Activated CD4-positive, alpha-beta T cell treated with anti-CD3 and anti-CD28 coated beads for 48 hours (primary cell): ENCODE measurements at places on chromosomes 16 and 17.
A peak's percentile ranks its signal among the peaks of the same experiment; 100 is the strongest.

DNA sequence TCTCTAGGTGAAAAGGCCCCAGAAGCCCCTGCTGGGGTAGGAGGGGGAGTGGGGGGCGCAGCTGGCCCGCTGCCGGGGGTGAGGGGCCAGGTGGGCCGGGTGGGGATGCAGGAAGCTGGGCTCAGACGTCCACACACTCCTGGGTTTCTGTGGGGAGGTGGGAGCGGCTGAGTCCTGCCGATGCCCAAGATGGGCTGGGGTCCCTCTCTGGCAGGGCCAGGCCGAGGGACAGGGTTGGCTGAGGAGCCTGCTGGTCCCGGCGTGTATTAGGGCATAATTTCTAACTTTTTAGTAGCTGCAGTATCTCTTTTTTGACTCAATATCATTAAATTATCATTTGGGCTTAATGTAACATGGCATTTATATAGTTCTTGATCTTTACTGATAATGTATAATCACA is 121.4 kb upstream of the CORO6 start:
- DNase-seq, result no peak

GRCh38 chr16:83912519-83913244 is 13.8 kb downstream of the MLYCD start:
- DNase-seq, result no peak

- DNase-seq, result peak; percentile 84
Measured at GRCh38 chr17:77374170-77374936, 233.6 kb downstream of the SEC14L1 start.

DNA sequence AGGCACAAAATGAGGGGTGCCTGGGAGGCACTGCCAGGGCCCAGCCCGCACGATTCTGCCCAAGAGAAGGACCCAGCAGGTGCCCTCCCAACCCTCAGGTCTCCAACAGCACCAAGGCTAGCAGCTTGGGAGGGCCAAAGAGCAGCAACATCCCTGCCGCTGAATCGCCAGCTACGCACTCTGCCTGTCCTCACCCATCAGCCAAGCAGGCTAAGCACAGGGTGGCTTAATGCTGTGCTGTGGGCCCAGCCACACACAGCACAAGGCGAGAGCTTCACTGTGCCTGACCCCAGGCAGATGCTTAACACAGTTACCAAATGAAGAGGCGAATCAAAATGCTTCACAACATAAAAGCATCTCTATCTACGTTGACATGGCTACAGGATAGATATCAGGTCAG is 10.6 kb upstream of the MRPL38 start:
- DNase-seq, result no peak

GRCh38 chr16:1413684-1414531 is 596 bp downstream of the UNKL start:
- peak; percentile 78 for DNase-seq

- no peak for DNase-seq
Measured at GRCh38 chr16:46793841-46794240, 37.1 kb downstream of the C16orf87 start.

DNA sequence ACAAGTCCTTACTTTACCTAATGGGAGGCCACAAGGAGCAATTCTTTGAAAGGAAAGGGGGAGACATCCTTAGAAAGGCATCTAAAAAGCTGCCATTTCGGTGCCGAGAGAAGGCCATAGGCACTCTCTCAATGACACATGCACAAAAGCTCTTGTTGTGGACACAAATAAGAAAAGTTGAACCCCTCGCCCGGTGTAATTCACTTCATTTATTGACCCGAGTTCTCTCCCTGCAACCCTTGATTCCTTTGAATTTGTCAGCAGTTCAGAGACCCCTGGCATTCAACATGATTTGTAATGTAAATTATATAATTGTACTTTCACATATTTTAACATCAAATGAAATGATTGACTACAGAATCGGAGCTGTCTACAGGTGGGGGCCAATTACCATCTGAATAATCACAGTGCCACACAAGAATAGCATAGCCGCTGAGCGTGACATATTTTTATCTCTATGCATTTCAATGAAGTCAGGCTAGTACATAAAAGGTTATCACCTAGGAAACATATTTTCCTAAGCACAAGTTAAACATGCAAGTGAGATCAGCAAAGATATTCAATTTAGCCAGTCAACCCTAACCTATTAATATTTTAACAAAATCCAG is 66.7 kb downstream of the IRX6 start:
- DNase-seq, result no peak

- peak; percentile 0 for DNase-seq
Measured at GRCh38 chr17:64008346-64008745, 10.2 kb downstream of the PRR29 start.

GRCh38 chr17:10053782-10054540 is 144.4 kb downstream of the GAS7 start:
- no peak for DNase-seq

- DNase-seq, result no peak
Measured at GRCh38 chr17:65987988-65988387, 203.9 kb downstream of the CEP112 start.

GRCh38 chr16:23739516-23739915 is 15.3 kb upstream of the CHP2 start:
- no peak for DNase-seq

DNA sequence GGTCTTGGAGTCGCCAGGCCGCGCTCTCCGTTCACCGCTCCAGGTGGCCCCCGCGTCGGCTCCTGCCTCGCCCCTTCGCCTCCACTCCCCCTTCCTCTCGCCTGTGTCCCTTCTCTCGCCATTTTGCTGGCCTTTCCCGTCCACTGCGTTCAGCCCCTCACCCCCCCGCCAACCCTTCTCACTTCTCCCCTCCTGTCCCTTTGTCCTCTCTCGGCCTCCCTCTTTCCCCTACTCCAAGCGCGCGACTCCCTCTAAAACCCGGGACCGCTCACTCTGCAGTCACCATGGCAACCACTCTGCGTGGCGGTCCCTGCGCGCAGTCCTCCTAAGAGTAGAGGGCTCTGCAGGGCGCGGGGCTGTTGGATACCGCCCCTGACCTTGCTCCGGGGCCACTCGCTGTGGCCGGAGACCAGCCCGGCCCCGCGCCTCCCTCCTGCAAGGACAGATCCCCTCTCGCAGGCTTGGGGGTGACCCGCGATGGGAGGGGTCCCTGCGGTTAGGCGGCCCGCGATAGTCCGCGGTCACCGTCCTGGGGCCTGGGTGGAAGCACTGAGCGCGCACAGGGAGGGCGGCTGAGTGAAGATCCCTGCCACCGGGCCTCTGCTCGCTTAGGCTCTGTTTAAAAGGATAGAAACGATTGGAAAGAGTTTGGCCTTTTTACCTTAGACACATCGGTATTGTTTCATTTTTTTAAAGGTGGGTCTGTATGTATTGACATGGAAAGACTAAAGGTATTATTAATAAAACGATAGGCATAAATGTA is 454 bp downstream of the CCDC40 start:
- peak; percentile 32 for DNase-seq

DNA sequence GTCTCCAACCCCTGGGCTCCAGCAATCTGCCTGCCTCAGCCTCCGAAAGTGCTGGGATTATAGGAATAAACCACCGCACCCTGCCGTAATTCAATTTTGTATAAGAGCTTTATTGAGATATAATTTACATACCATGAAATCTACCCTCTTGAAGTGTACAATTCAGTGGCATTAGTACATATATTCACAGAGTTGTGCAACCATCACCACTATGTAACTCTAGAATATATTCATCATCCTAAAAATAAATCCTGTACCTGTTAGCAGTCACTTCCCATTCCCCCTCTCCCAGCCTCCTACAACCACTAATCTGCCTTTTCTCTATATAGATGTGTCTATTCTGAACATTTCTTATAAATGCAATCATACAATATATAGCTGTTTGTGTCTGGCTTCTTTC is 26.1 kb downstream of the TOM1L2 start:
- DNase-seq, result no peak

- peak; percentile 13 for DNase-seq
Measured at GRCh38 chr17:72121164-72122009, 567 bp downstream of the SOX9 start.

GRCh38 chr16:28556914-28557320 is 3.2 kb downstream of the SGF29 start:
- no peak for DNase-seq

DNA sequence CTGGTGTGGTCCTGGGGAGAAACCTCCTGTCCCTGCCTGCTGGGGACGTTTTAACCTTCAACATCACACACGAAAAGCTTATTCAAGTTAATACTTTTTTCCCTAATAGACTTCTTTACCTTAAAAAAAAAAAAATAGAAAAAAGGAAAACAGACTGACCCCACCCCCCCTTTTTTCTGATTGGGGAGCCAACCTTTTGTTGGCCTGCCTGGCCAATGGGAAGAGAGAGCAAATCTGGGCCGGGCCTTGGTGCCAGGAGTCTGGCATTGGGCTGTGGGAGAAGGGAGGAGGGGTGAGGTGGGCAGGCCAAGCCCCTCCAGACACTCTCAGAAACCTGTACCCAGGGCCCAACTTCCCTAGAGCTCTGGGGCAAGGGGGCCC is 3.0 kb downstream of the CBX8 start:
- DNase-seq, result no peak

DNA sequence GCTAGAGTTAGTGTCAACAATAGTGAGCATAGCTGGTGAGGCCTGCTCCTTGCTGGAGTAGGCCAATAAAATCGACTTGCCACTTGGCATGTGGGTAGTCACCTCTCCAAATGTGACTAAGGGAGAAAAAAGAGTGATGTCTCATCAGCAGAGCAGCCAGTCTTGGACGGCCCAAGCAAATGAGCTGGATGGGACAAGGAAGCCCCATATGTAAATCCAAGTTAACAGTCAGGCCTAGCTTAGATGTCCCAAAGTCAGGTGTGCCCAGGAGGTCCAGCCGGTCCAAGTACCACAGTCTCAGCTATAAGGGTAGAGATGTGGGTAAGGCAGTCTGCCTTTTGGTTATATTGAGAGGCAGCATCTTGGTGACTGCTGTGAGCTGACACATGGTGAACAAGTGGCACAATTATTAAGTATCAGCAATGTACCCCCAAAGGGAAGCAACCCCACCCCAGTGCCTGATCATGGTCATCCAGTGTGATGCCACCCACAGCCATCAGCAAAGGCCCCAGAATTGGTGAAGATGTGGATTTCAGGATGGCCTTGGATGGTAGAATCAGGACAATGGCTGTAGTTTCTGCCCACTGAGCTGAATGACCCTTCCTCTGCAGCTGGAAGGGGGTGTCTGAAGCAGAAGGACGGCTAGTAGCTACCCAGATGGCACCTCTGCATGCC is 83.4 kb downstream of the TNFRSF13B start:
- no peak for DNase-seq

- no peak for DNase-seq
Measured at GRCh38 chr17:8001976-8002720, at the start of gene GUCY2D. GUCY2D (plus strand) TSS chr17:8002615; CDS start chr17:8003048, 433 bp downstream.

- no peak for DNase-seq
Measured at GRCh38 chr17:32859857-32860525, 16.9 kb downstream of the MYO1D start.

- no peak for DNase-seq
Measured at GRCh38 chr17:10309003-10309974, 63.5 kb downstream of the MYH13 start.

GRCh38 chr16:77711775-77712174 is 10.5 kb upstream of the NUDT7 start:
- no peak for DNase-seq

DNA sequence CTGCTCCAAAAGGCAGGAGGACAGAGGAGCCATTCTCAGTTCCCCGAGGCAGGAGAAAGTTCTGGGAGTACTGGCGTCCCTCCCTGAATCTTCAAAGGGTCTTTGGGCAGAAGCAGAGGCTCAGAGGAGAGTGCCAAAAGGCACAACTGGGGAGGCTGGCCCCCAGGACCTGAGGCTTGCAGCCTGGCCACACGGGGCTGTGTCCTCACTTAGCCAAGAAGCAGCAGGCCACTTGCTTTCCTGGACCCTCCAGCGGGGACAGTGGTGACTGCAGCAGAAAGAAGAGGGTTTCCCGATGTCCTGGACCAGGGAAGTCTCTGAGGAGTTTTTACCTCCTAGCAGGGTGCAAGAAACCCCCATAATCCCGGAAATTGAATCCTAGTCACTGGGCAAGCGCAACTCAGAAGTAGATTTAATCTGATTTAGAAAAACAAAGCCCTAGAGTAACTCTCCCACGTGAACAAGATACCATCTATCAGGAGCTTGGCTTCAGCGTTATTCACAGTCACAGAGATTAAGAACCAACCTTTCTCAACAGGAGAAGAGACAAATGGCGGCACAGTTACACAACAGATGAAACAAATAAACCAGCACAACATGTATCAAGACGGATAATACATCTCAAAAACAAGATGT is 25.5 kb upstream of the BCO1 start:
- no peak for DNase-seq

DNA sequence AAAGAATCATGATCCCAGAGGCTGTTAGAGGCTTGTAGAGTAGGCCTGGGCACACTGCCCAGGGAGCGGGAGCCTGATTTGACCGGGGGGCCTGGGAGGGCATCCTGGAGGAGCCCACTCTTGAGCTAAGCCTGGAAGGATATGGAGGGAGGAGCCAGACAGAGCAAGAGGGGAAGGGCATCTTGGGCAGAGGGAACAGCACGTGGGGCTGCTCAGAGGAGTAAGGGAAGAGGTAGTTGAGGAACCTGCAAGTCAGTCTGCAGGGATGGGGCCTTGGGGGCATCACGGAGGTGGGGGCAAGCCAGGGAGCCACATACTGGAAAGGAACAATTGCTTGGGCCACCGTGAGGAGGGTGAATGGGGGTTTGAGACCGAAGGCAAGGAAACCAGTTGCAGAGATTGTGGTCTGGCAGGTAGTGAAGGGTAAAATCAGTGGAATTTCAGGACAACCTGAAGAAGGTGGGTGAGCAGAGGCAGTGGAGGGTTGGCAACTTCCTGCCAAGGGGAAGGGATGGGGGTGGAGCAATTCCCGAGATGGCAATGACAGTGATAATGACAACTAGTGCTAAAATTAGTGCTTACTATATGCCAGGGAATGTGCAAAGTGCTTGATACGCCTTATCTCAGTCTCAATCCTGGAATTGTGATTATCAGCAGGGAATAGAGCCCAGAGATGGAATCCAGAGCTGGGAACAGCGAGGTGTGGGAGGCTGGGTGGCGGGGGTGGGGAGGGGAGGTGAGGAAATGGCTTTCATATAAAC is 9.7 kb upstream of the RAI1 start:
- DNase-seq, result no peak

DNA sequence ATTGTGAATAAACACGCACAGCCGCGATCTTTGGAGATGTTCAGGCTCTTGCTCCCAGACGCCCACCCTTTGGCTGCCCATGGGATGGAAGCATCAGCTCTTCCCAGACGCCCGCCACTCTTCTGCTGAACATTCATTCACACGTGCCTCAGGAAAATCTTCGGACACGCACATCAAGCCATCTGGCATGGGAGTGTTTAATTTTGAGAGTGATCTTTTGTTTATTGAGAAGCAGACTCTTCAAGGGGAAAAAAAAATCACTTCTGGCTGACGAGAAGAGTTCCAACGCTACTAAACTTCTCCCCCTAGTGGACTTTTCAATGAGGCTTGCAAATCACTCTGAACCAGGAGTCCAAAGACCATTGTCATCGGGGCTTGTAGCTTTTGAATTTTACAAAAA is 62.0 kb upstream of the NUDT7 start:
- DNase-seq, result no peak
